Glutamatergic neuron (in vitro differentiated cells): ENCODE measurements at places on chromosomes 1 and 21. TPM values are rescaled to one million over a fixed set of nuclear protein-coding genes. Genes with fewer than 3 reads are reported as not detected.

The HSD3B1 gene
- total RNA-seq, result not detected

The FALEC gene
- not detected for total RNA-seq

The ADAMTS1 gene
- 1.1 TPM for total RNA-seq

The DEPDC1 gene
- total RNA-seq, result 2.5 TPM

The EFCAB14 gene
- total RNA-seq, result 18.8 TPM

The MPZ gene
- total RNA-seq, result 16.4 TPM
